ENCODE measurements at places on chromosomes 11 and 22.

- H3K27ac ChIP-seq, result no peak overlapping the region
- peaks cover 50% of the 10 kb centered on the region for H3K4me1 ChIP-seq
- no peak overlapping the region for H3K4me3 ChIP-seq
- H3K27me3 ChIP-seq, result no peaks in the 10 kb centered on the region
Observed at GRCh38 chr11:83282084-83282716, 4.0 kb downstream of the CCDC90B start.

DNA sequence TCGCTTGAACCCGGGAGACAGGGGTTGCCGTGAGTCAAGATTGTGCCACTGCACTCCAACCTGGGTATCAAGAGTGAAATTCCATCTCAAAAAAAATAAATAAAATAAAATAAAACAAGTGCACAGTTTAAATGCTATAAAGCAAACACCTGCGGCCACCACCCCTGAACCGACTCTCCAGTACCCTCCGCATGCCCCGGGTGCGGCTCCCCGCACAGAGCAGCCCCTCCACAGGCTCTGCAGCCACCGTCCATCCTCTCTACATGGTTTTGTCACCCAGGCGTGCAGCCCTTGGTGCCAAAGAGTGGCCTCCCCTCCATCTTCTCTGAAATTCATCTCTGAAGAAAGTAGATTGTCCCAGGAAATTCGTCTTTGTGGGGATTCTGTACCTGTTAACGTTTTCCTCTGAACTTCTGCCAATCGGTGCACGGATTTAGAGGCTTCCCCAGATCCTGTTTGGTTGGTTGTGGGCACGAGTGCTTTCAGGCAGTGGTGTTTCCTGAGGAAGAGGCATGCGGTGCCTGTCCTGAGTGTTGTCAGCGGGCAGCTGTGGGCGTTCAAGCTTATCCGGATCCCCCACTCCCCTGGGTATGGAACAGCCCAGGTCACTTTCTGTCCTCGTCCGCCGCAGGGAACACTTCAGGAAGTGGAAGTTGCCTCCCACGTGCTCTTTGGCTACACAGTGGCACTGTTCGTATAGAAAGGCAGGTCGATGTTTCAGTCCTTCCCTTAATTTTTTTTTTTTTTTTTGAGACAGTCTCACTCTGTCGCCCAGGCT, 4.1 kb downstream of the MIOX start:
- peaks cover 3% of the 10 kb centered on the region for H3K4me1 ChIP-seq
- H3K27ac ChIP-seq, result no peak overlapping the region
- DNase-seq, result no peak

DNA sequence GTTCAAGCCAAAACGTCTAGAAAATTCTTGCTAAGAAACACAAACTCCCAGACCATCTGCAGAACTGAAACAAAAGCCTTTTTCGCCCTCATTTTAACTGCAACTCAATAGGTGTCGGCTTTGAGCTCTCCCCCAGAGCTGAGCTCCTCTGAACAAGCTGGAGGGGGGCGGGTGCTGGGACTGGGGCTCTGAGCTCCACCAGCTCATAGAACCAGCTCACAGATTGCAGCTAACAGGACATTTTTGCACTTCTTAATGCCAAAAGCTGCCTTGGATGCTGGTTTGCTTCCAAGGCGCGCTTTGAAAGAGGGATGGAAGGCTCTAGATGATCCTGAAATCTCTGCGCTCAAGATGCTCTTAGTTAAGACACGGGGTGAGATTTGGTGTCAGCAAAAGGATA, 6.0 kb upstream of the YWHAH start:
- no peak overlapping the region for H3K27ac ChIP-seq
- H3K27me3 ChIP-seq, result no peaks in the 10 kb centered on the region
- no peaks in the 10 kb centered on the region for H3K4me1 ChIP-seq
- DNase-seq, result no peak

DNA sequence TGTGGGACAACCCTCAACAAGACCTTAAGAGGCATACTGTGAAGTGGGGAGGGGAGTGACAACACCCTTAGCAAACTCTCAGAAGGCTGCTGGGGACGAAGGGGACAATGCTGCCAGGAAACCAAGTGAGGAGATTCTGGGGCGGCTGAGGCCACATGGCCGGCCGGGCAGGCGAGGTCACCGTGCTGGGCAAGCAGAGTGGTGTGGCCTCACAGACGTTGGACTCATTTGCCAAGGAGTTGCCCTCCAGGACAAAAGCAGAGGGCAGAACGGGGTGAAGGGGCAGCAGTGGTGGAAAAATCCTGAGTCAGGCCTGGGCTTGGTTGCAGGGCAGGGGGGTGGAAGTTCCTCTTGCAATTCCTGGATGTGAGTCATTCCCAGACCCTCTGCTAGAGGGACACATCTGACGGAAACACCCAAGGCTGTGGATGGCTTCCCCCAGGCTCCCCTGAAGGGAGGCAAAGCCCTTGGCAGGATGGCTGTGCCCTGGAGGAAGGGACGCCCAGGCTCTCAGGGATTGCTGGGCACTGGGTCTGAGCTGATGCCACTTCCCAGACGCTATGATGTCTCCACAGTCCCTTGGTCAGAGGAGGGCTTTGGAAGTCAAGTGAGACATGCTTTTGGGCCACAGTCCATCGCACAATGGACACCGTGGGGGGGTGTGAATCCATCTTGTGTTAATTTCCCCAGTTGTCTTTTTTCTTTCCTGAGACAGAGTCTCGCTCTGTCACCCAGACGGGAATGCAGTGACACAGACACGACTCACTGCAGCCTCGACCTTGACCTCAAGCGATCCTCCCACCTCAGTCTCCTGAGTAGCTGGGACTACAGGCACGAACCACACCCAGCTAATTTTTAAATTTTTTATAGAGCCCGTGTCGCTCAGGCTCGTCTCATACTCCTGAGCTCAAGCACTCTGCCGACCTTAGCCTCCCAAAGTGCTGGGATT, 16.2 kb upstream of the SHANK3 start:
- H3K4me3 ChIP-seq, result no peak overlapping the region
- no peaks in the 10 kb centered on the region for H3K36me3 ChIP-seq
- peak overlapping the region; percentile 31 for H3K27ac ChIP-seq
- no peaks in the 10 kb centered on the region for H3K4me1 ChIP-seq
- no peak for DNase-seq
- H3K27me3 ChIP-seq, result no peaks in the 10 kb centered on the region

DNA sequence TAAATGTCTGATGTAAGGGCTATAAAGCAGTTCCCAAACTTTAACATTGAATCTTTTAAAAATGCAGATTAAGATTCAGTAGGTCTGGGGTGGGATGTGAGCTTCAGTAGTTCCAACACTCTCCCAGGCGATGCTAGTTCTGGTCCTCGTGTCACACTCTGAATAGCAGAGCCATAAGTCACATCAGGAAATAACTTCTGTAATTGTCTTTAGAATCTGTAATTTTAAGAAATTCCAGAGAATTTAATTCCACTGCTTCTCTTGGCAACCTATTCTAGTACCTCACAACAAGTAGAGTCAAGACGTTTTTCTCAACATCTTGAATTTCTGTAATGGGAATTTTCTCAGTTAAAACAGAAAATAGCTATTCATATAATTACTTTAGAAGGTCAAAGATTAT, 223.1 kb downstream of the TMEM135 start:
- no peaks in the 10 kb centered on the region for H3K36me3 ChIP-seq
- no peaks in the 10 kb centered on the region for H3K4me1 ChIP-seq
- no peak overlapping the region for H3K27ac ChIP-seq
- DNase-seq, result no peak
- no peak overlapping the region for H3K4me3 ChIP-seq

DNA sequence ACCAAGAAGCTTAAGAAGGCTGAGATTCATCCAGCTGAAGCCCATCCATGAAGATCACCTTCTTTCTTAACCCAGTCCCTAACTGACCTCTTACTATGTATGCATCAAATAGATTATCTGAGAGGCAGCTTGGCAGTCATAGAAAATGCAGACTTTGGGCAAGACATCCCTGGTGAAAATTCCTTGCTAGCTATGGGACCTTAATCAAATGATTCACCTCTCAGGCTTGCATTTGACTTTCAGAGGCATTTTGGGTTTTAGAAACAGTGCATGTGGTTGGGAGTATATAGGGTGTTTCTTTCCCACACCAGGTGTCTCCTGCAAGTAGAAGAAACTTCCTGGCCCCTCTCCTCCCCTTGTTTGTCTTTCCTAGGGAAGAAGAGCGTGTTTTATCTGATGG, 188.5 kb upstream of the ISX start:
- H3K4me1 ChIP-seq, result no peaks in the 10 kb centered on the region
- H3K27ac ChIP-seq, result no peak overlapping the region
- H3K36me3 ChIP-seq, result no peaks in the 10 kb centered on the region
- H3K4me3 ChIP-seq, result no peak overlapping the region

GRCh38 chr22:41688365-41689211, at the start of gene SNU13:
SNU13 (minus strand) TSS chr22:41688867; CDS start chr22:41688796, 71 bp downstream.
- no peaks in the 10 kb centered on the region for H3K27me3 ChIP-seq
- DNase-seq, result peak; percentile 86
- peak within 1 kb of the TSS; percentile 95 for H3K27ac ChIP-seq
- peak within 1 kb of the TSS; percentile 83 for H3K4me3 ChIP-seq
- H3K4me1 ChIP-seq, result peaks cover 13% of the 10 kb centered on the region
- H3K36me3 ChIP-seq, result peaks cover 3% of the 10 kb centered on the region

DNA sequence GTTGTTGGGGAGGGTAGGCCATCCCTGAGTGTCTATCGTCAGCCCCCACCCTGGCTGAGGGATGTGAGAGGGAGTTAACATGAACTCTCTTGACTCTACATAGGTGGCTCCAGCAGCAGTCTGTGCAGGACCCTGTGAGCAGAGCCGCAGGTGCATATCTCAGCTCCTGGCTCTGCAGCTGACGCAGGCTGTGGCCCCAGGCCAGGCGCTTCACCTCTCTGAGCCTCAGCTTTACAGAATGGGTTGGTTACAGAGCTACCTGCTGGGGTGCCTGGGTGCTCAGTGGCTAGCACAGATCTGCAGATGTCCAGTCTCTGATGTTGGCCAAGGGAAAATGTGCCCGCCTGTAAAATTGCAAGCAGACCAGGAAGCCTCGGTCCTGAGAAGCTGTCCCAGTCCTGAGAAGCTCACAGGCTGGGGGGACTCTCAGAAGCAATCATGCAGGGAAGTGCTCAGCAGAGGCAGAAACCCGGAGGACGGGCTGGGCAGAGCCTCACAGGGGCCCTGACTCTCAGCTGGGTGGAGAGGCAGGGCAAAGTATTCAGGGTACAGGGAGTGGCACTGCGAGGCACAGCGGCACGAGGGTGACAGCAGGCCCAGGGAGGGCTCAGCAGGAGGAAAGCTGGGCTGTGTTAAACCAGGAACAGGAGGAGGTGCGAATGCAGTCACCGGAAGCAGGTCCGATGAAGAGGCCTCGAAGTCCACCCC, 15.9 kb upstream of the LRP5 start:
- H3K36me3 ChIP-seq, result no peaks in the 10 kb centered on the region
- H3K4me1 ChIP-seq, result peaks cover 14% of the 10 kb centered on the region
- H3K27ac ChIP-seq, result peak overlapping the region; percentile 0
- no peak for DNase-seq

DNA sequence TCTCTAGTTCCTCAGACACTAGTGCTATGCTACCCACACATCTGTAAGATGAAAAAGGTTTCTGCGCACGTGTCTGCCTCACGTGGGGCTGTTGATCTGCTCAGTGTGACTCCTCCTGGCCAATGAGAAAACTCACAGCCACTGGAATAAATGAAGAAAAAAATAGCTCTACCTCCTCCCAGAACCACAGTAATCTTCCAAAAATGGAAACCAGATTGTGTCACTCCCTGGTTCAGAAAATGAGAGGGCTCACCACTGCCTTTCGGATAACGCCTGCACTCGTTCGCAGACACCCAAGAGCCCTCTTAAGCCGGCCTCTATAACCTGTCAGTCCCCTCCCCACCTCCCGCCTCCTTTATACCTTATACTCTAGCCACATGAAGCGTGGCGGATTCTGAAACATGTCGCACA, 5.1 kb downstream of the APBB1 start:
- H3K27ac ChIP-seq, result no peak overlapping the region
- H3K4me3 ChIP-seq, result no peak overlapping the region
- H3K27me3 ChIP-seq, result no peaks in the 10 kb centered on the region
- H3K36me3 ChIP-seq, result no peaks in the 10 kb centered on the region
- no peaks in the 10 kb centered on the region for H3K4me1 ChIP-seq

DNA sequence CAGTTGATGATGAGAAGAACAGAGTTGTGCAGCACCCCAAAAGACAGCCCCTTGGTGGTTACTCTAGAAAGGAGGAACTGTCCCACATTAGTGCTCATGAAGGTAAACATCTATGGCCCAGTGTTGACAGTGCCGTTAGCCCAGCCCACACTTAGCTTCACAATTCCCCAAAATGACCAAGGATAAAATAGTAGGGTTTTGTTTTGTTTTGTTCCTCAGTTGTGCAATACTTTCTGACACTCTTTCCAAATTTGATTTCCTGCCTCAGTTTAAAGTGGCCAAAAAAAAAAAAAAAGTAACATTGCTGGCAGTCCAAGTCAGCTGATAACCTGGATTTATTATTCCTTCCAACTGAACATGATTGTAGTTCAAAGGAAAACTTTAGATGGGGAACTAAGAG, 269.4 kb downstream of the TMEM135 start:
- peaks cover 3% of the 10 kb centered on the region for H3K4me1 ChIP-seq
- H3K36me3 ChIP-seq, result no peaks in the 10 kb centered on the region
- H3K4me3 ChIP-seq, result no peak overlapping the region
- no peak overlapping the region for H3K27ac ChIP-seq
- no peaks in the 10 kb centered on the region for H3K27me3 ChIP-seq
